ENCODE measurements at places on chromosomes 16 and 17.

- DNase-seq: no peak
These were observed 14.7 kb upstream of the WNT3 start for GRCh38 chr17:46832945-46833839.

GRCh38 chr16:56294579-56294978, 103.3 kb downstream of the GNAO1 start:
- DNase-seq: no peak

DNA sequence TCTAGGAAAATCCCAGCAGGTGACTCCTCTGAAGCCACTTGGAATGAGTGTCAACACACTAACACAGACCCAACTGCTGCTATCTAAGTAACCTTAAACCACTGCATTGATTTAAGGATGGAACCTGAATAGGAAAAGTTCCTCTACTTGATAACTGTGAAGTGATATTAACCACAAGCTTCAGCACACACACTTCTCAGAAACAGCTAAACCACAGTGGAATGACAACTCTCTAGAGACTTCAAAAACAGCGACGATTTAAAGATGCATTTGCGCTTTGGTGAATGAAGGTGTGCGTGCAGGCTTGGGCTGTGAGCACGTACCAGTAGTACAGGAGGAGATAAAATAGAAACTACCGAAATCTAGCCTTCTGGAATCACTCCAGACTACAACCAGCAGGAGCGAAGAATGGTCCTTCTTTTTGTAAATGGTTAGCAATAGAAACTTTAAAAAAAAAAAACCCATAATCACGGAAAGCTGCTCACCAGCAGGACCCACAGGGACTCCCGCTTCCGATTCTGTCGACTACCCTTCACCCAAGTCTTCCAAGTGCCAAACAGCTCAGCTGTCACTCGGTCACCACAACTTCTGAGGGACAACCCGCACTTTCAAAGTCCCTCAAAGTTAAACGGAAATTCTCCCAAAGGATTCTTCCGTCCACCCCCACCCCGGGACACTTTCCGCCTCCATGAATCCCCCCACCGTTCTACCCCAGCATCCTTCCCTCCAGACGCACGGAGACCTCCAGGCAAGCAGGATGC, 137.7 kb upstream of the CORO6 start:
- peak; percentile 71 for DNase-seq

GRCh38 chr16:4752351-4753100, 14.4 kb downstream of the ZNF500 start:
- DNase-seq: no peak

GRCh38 chr17:59848778-59849177, 44.0 kb downstream of the TUBD1 start:
- DNase-seq: peak; percentile 53

GRCh38 chr17:62109378-62109902, 44.4 kb upstream of the MED13 start:
- peak; percentile 59 for DNase-seq

All from CD4-positive, alpha-beta T cell treated with Interleukin-4 for 1 hour (primary cell).